ENCODE measurements at places on chromosomes 3 and 15.

DNA sequence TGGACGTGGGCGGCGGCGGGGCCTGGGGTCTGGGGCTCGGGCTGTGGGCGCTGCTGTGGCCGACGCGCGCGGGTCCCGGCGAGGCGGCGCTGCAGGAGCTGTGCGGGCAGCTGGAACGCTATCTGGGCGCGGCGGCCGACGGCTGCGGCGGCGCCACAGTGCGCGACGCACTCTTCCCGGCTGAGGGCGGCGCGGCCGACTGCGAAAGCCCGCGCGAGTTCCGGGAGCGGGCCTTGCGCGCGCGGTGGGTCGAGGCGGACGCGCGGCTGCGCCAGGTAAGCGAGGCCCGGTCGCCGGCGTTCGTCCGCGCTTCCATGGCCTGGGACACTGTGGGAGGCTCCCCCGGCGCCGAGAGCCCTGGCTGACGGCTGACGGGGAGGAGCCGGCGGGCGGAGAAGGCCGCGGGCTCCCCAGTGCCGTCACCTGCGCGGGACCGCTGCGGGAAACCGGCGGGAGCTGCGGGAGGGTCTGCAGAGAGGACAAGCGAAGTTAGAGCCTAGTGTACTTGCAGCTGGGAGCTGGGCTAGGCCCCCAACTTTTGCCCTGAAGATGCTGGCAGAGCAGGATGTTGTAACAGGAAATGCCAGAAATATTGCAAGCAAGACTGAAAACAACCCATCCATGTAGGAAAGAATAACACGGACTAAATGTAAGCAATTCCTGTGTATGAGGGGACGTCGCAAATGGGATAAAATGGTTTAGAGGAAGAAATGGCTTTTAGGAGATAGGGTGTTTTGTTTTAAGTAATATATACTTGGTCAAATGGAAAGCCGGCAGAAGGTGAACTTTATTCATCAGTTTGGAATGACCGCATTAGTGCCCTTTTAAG is 847 bp downstream of the WHAMM start:
- no peak for DNase-seq

DNA sequence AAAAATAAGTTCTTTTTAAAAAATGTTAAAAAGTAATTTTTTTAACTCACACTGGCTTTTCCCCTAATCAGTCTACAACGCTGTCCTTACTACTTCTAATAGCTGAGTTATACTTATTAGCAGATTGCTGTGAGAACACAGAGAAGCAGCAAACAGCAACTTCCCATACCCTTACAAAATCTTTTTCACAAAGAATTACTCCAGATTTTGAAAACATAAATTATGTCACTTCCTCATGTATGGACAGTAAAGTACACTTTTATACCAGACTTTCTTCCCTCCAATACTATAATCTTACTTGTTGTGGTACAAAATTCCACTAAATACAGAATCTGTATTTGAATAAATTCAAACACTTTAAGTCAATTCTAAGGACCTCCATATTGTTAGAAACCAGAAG is 2.1 kb downstream of the PHC3 start:
- DNase-seq, result no peak

GRCh38 chr15:99371180-99372103 is 120.2 kb downstream of the LRRC28 start:
- DNase-seq, result no peak

DNA sequence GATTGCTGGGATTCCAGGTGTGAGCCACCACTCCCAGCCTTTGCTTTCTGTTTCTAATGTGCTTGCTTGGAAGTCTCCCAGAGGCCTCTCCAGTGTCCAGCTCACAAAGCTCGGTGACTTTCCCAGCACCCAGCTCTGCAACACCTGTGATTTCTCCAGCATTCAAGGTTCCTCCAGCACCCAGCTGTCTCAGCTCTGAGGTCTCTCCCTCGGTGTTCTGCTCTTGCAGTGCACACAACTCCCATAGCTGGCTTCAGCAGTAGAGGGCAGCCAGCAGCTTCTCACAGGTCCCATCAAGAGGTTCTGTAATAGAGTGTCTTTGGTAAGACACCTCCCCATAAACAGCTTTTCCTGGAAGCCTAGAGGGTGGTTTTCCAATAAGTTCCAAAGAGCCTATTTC is 75.1 kb downstream of the GRM7 start:
- DNase-seq, result no peak

DNA sequence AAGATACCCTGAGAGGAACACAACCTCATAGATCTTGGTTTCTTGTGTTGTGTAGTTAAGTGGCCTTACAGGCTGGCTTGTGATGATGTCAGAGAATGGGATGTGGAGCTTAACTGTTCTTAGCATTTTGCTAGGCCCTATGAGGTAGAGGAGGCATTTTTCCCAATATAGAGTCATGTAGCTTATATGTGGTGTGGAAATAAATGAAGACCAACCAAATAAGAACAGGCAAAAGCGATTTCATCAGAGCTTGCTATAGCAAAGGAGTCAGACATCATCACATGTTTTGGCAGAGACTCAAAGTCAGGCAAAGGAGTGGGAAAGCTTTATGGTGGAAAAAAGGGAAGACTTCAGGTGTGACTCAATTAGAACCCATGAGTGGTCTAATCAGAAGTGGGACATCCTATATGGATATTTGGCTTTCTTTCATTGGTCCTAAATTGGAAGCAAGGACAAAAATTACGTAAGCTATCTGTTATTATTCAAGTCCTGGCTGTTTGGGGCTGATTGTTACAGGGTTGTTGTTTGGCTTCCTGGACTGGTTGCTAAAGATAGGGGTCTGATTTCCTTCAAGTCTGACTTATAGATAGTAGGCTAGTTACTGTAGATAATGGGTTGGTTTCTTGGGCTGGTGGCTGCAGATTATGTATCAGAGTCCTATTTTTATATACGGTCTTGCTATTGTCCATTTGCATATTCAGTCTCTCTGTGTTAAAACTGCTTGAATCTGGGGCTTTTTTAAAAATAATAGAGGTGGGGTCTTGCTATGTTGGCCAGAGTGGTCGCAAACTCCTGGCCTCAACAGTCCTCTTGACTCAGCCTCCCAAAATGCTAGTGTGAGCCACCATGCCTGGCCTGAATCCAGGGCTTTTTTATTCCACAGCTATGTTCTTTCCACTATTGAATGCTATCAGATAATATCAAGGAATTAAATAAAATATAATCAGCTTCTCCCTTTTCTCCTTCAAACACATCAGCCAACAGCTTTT is 30.3 kb upstream of the SETD2 start:
- DNase-seq, result no peak

DNA sequence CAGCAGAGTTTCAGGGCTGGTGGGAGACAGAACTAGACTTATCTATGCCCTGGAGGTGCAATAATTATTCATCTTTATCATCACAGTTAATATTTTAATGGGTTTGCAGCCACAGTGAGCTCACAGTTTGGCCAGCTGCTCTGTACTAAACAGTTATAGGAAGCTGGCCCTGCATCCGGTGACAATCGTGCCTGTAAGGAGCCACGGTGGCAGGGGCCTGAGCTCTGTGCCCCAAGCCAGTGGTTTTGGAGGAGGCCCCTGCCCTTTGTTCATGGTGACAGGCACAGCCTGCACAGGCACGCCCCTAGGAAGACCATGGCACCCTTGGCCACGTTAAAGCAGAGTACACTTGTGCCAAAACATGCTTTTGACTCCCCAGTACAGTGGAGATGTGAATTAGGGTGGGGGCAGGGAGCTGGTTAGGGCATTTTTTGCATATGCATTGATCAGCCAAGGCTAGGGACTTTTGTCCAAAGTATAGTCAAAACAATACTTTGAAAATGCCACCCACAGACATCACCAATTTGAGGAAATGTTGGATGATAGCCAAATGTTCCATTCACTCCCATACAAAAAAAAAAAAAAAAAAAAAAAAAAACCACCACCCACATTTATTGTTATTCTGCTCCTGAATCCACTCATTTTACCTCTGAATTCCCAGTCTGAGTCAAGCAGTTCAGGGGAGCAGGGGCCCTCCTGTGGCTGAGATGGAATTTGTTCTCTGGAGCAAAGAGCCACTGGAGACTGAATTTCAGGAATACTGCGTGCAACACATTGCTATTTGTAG is 3.4 kb upstream of the RFTN1 start:
- DNase-seq, result no peak

DNA sequence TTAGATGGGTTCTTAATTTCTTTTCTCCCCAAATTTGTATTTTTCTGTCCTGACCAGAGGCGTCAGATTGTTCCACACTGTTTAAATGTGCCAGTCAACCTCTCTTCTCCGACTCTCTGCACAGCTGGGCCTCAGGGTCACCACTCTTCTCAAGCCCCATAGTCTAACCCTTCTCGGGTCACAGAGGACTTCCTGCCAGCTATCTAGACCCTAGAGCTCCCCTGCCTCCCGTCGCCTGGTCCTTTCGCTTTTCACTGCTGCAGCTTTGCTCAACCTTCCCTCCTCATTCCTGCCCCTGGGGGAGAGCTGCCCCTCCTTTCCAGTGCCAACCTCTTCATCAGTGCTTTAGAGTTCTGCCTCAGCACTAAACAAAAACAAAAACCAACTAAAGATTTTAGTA is 151.7 kb downstream of the ATG7 start:
- DNase-seq, result no peak

GRCh38 chr3:102016417-102016816 is 167.1 kb downstream of the NFKBIZ start:
- DNase-seq, result no peak

DNA sequence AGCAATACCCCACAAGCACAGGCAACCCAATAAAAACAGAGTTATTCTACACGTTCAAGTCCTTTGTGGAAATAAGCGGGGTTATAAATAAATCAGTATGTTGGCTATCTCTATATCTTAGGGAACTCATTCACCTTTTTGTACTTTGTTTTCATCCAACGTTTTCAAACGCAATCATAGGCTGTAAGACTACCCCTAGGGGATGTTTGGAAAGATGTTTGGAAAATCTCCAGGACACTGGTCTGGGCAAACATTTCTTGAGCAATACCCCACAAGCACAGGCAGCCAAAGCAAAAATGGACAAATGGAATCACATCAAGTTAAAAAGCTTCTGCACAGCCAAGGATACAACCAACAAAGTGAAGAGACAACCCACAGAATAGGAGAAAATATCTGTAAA is 70.1 kb downstream of the CLDN11 start:
- no peak for DNase-seq

GRCh38 chr3:113791381-113791780 is 44.5 kb downstream of the ATP6V1A start:
- no peak for DNase-seq

GRCh38 chr3:196044513-196044912 is 37.4 kb downstream of the TFRC start:
- DNase-seq, result no peak

All from NCI-H460 (cell line).